Omental fat pad (tissue), 4 donors: ENCODE measurements at places on chromosomes 1 and 21.

- DNase-seq = no peak
Measured at GRCh38 chr1:100736746-100737145, 17.2 kb downstream of the VCAM1 start.

DNA sequence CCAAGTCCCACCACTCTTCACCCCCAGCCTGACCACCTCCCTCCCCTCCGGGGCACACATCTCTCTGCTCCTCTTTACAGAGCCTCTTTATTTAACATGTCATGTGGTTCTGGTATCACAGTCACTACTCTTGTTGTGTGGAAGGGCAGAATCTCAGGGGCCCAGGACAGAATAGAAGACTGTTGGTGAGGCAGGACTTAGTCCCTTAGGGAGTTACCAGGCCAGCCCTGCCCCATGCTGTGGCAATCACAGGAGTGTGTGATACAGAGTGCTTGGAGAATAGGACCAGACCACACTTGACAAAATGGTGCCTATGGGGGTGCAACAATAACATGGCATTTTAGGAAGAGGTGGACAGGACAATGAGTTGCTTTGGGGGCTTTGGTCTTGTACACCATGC, 43.0 kb upstream of the CRNN start:
- DNase-seq = no peak

DNA sequence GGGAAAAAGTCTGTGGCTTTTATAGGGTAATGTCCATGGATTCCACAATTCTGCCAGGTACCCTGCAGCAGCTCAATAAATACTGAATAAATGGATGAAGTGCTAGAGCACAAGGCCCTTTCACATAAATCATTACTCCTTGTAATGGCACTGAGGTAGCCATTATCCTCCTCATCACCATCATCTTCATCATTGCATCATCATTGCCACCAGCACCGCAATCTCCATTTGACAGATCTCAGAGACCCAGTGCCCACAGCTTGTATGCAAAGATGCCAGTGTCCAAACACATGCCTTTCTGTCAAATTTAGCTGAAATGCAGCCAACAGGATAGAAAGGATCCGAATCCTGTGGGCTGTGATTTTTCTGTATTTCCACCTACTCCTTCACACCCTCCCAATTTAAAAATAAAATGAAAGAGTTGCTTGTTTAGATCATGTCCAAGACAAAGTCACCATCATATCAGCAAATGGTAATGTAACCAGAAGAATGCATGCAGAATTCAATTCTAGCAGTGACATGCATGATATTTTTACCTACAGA, 17.4 kb downstream of the DAB1 start:
- no peak for DNase-seq

DNA sequence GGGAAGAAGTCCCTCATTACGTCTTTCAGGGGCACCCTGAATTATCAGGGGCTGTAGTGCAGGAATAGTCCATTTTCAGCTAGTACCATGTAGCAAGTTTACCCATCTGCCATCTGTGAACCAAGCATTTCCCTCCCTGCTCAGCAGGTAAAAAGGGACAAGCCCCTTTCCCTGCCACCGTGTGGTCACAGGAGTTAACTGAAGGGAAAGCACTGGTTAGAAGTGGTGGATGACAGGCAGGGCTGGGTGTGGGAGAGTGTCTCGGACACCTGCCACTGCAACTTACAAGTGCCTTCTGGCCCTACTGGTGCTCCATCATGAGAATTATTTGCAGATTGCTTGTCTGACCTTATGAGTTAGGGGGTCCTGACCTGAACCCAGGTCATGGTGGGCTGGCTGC, 32.0 kb upstream of the IGSF5 start:
- no peak for DNase-seq

GRCh38 chr1:228666686-228667623, 68.3 kb upstream of the RHOU start:
- DNase-seq = no peak

DNA sequence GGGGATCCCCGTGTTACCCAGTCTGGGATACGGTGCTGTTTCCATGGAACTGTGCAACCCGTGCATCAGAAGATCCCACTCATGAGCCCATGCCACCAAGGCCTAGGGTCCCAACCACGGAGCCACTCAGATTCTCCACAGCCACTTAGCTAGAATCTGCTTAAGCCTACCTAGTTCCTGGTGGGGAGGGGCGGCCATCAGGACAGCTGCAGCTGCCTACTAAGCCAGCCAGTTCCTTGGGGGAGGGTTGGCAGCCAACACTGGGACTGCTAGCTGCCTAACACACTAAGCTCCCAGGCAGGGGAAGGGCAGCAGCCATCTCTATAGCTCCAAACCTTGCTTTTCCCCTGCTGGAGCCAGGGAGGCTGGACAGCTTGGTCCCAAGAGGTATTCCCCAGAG, 549.2 kb upstream of the BRINP3 start:
- no peak for DNase-seq

DNA sequence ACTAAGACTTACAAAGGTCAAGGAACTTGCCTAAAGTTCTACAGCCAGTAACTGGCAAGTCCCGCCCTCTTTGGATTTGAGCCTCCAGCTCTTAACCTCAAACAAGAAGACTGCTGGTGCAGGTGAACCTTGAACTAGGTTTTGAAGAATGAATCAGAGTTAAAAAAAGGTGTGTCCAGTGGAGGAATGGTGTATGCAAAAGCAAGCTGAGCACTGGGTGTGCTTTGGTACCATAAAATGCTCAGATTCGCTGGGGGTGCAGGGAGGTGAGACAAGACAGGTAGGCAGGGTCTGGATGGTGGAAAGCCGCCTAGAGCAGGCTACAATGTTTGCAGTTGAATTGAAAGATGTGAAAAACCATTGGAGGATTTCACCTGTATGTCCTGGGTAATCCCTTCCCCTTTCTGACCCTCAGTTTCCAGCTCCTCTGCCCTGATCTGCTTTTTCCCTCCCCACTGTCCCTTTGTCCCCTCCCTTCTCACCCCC, 39.8 kb downstream of the FOXD2 start:
- no peak for DNase-seq

DNA sequence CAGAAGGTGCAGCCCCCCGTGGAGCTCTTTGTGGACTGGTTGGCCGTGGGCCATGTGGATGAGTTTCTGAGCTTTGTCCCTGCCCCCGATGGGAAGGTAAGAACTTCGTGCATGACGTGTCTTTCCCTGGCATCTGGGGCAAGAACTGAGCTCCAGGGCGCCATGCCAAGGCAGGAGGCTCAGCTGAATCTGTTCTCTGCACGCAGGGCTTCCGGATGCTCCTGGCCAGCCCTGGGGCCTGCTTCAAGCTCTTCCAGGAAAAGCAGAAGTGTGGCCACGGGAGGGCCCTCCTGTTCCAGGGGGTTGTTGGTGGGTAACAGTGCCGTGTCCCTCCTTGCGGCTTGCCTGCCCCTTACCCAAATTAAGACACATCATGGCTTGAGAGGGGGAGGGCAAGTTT, 27.7 kb downstream of the PADI3 start:
- no peak for DNase-seq

DNA sequence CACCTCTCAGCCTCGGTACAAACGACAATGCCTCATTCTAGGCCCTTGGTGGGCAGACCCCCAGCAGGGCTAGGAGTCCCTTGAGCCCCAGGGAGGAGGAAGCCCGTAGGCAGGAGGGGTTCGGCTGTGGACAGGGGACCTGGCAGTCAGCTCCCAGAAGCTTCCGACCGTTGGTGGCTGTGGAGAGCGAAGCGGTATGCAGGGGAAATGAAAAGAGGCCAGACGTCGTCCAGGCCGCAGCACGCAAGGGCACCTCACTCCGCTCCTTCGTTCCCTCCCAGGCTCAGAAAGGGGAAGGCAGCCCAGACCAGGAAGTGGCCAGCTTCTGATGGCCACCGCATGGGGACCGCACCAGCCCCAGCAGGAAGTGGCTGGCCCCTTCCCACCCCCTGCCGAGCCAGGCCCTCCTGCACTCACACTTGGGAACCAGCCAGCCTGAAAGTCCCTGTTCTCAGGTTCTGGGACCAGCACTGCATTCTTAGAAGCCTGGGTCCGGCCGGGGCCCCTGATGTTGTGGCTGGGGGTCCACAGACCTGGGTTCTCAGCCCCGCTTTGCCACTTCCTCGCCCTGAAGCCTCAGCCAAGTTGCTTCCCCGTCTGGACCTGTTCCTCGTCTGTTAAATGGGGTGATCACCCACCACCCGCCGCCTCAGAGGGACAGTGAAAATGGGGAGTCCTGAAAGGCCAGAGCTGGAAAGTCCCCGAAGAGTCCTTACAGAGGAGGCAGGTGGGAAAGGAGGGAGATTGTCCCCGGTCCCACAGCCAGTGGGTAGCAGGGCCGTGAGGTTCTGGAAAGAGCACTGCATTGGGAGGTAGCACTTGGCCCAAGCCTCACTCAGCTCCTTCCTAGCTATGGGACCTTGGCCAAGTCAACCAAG, 104.0 kb upstream of the RUNX3 start:
- no peak for DNase-seq

- no peak for DNase-seq
Measured at GRCh38 chr1:203754455-203754864, 10.5 kb upstream of the LAX1 start.

GRCh38 chr1:79193211-79194079, 186.9 kb upstream of the ADGRL4 start:
- no peak for DNase-seq

GRCh38 chr1:7683521-7683920, 87.6 kb upstream of the VAMP3 start:
- no peak for DNase-seq

DNA sequence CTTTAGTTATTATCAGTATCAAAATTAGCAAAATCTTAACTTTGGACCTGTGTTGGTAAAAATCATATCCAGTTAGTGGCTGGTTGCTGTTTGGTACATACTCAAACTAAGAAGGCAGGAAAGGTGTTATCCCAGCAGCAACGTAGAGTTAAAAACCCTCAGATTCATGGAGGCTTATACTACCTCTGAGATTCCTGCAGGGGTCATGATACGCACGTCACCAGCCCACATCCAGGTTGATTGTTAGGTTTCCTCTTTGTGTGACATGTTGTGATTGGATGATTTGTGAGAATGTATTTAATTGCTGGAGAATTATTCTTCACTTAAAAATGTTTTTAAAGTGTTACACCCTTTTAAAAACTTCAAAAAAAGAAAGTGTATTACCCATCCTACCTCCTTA, 423.3 kb upstream of the ADGRL2 start:
- DNase-seq = no peak

- no peak for DNase-seq
Measured at GRCh38 chr21:36250423-36251075, 69.4 kb upstream of the MORC3 start.
